Retinal pigment epithelial cell (primary cell): ENCODE measurements at places on chromosomes 5 and 9.

GRCh38 chr9:81826517-81826906 lies 101.7 kb upstream of the SPATA31D4 start:
- no peak for DNase-seq

DNA sequence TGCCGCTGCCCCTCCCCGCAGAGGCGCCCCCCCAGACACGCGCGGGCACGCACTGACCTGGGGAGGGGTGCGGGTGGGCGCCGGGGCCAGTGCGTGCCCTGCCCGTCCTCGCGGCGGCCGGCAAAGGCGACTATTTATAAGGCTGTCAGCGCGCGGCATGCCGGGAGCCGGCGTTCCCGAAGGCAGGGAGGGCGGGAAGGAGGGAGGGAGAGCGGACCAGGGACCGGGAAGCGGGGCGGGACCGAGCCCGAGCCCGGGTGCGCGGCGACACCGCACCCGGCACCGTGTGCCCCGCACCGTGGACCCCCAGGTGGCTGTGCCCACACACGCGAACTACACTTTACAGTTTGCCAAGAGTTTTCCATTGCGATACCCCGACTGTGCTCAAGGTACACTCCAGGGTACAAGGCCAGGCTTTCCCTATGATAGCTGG lies at the start of gene AK1:
TSS of gene AK1 (minus strand) at position 110 of the 433 bp plus-strand sequence. CDS start 3,058 bp downstream, outside the sequence.
- DNase-seq: no peak

DNA sequence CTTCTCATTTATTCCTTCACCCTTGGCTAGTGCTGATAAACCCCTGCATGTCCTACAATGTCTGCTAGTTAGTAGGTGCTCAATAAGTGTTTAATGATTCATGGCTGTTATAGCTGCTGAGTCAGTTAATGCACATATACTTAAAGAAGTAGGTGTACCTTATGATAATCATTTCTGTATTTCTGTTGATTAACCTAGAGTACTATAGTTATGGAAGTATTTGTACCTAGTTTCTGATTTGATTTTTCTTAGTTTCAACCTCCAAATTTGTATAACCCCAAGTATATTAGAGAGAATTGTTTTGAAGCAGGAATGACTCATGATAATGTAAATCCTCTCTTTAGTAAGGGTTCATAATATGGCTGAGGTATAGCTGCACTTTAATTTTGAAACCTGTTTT lies 8.9 kb downstream of the SMAD5 start:
- DNase-seq: no peak

DNA sequence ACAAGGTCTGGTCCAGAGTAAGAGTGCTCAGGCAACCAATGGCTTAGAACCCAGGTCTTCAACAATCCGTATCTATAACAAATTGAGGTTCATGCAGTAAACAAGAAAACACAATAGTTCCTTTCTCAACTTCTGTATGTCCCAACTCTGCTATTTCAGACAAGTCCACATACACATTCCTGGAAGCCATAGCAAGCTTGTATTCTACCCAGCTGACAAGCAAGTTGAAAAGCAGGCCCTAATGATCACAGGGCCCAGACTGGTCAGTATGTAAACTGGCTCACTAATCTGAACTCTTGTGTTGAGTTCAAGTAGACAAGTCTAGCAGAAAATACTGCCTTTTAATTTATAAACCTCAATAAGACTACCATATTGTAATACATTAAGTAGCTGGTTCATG lies 26.9 kb downstream of the FNIP1 start:
- peak; percentile 51 for DNase-seq

DNA sequence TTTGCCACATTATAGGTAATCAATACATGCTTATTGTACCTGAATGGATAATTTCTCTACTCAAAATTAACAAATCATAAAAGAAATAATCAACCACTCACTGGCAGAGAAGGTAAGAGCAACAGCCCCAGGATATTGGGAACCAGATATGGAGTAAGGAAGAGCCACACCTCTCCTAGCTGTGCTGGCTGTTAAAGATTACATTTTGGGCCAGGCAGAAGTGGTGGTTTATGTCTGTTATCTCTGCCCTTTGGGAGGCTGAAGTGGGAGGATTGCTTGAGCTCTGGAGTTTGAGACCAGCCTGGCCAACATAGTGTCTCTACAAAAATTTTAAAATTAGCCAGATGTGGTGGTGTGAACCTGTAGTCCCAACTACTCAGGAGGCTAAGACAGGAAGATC lies 56.4 kb downstream of the BHMT start:
- no peak for DNase-seq

DNA sequence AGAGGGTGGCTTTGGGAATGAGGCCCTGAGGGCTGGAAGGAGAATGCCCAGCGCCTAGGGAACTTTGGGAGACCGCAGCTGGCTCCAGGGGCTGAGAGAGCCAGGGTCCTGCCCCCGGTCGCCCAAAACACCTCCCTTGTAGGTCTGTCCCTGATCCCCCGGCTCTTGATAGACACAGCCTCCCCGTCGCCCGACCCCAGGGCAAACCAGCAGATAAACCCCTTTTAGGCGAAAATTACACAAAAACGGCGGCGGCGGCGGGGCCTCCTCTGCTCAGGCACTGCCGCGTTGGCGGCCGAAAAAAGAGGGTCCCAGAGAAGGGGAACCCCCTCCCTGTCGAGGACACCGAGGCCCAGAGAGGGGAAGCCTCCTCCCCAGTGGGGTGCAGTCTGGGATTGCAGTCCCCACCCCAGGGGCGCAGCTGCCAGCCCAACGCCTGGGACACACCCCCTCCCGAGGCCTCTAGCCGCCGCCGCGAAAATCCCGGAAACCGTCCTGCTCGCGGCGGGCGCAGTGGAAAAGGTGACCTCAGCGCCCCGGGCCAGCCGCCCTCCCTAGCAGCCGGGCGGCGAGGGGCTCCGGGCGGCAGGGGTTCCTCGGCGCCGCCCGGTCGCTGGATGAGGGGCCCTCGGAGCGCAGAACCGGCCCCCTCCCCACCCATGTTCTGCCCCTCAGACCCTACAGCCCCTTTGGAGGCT lies 3.1 kb upstream of the BARX1 start:
- DNase-seq: no peak

DNA sequence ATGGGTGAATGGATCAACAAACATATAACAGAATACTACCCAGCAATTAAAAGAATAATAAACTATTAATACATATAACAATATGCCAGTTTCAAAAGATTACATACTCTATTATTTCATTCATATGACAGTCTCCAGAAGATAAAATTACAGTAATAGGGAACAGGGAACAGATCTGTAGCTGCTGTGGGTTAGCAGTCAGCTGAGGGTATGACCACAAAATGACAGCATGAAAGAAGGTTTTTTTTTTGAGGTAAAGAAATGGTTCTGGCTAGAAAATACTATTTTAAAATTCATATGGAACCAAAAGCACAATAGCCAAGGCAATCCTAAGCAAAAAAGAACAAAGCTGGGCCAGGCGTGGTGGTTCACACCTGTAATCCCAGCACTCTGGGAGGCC lies 73.0 kb upstream of the NR5A1 start:
- no peak for DNase-seq

DNA sequence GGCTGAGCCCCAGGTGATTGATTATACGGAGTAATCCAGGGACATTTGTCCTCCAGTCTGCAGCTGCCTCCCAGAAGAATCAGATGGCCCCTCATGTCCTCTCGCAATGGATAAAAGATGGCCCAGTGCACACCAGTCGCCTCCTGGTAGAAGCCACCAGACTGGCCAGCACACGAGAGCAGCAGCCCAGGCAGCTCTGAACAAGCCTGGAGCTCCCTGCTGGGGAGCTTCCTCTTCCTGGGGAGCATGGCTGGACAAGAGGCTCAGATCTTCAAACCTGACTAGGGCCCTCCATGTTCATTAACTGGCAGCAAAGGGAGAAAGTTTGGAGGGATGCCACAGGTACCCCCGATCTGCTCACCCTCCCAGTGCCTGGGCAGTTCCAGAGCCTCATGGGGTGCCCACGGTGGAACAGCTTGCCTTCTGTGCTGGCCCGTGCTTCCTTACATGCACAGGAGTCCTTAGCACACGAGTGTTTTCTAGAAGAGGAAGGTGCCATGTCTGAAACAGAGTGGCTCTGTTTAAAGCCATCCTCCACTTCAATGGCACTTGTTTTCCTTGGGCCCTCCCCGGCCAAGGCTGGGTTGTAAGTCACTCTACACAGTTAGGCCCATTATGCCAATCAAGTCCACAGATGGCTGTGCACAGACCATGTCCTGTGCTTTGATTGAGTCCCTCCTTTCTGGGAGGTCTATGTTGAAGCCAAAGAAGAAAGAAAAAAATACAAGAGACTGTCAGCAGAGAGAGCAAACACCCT lies 75.6 kb downstream of the PRRT1B start:
- no peak for DNase-seq

- no peak for DNase-seq
Measured at GRCh38 chr5:28313321-28313951, 1275.0 kb upstream of the CDH9 start.

DNA sequence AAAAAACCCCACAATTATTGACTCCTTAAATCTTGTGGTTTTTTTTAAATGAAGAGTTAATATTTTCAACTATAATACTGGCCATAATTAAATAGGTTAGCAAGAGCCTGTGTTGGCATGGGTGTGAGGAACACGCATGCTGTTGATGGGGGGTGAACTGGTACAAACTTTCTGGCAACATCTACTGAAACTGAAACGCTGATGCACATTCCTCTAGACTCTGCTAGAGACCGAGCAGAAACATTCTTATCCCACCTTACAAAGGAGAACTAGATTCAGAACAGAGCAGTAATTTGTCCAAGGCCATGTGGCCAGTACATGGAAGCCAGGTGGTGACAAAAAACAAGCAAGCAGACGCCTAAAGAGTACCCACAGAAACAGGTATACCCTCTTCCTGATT lies 2.4 kb downstream of the BICD2 start:
- DNase-seq: no peak

DNA sequence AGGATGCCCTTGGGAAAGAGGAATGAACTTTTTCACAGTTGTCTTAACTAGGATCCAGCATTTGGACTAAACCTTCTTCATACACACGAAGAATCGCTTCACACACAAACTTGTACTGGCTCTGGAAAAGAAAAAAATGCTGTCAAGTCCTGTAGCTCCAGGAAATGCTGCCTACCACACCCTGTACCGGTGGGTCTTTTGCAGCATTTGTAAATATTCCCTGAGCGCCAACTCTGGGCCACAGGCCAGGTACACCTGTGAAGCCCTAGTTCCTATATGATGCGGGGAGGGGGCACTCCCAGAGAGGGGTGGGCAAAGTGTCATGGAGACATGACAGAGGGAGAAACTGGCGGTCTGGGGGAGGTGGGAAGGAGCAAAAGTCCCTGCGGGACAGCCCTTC lies 58.7 kb upstream of the EPB41L4B start:
- no peak for DNase-seq

- no peak for DNase-seq
Measured at GRCh38 chr5:37720550-37720952, 119.3 kb downstream of the GDNF start.

DNA sequence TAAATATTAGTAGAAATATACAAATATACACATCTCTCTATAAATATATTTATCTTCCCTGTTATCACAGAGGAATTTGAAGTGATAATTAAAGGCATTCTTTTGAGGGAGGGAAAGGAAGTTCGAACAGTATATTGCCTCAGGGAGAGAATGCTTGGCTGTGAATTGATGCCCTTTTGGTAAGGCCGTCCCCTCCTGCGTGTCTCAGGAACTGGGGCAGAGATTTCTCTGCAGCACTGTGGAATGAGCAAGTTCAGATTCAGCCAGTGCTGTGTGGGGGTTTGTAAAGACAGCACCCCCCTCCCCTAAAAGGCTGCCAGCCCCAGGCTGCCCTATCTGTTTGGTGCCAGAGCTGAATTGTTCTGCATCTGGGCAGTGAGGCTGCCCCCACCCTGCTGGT lies 42.0 kb downstream of the UBE2QL1 start:
- DNase-seq: no peak

- DNase-seq: no peak
Measured at GRCh38 chr9:7240569-7241311, 483.0 kb downstream of the KDM4C start.

GRCh38 chr9:37036371-37036775 lies 2.3 kb upstream of the PAX5 start:
- no peak for DNase-seq

DNA sequence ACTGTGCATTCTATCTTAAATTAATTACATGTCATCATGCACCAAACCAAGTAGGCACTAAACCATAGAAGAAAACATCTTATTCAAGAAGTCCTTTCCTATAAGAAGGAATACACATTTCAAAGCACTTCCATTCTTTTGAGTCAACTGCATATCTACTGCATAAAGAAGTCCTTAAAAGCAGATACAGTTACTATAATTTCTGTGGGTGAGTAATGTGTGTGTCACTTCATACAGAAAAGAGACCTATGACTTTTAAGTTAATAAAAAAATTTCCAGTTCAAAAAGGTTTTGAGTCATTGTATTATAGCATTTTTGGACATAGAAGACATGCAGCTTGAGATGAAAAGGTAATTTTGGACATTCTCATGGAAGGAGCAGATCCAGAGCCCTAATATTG lies 125.0 kb downstream of the DTWD2 start:
- DNase-seq: no peak

GRCh38 chr9:75454891-75455290 lies 366.6 kb downstream of the OSTF1 start:
- no peak for DNase-seq

DNA sequence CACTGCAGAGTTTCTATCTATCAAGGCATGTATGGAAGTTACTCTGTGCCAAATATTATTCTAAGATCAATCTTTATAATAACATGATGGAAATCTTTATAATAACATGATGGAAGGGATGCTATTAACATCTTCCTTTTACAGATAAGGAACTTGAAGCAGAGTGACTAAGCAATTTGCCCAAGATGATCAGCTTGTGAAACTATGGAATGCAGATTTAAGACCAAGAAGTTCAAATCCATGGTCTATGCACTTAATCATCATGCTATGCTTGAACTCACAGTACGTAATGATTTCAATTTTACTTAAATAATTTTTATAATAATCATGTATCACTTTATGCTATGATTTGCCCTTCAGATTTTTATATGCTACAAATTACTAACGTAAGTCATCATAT lies 123.1 kb downstream of the DNAH5 start:
- no peak for DNase-seq

DNA sequence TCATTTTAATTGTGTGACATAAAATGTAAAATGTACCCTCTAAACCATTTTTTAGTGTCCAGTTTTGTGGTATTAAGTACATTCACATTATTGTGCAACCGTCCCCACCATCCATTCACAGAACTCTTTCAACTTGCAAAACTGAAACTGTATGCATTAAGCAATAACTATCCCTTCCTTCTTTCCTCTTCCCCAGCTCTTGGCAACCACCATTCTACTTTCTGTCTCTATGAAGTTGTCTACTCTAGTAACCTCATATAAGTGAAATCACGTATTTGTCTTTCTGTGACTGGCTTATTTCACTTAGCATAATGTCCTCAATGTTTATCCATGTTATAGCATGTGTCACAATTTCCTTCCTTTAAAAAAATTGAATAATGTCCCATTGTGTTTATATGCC lies 142.4 kb downstream of the C9orf152 start:
- no peak for DNase-seq

GRCh38 chr9:136977649-136978072 lies 357 bp downstream of the PTGDS start:
- DNase-seq: no peak

- no peak for DNase-seq
Measured at GRCh38 chr9:21443849-21444625, 3.8 kb downstream of the IFNA1 start.
